Activated CD8-positive, alpha-beta memory T cell treated with anti-CD3 and anti-CD28 coated beads for 1 hour (primary cell): ENCODE measurements at places on chromosomes 3 and 15.

DNA sequence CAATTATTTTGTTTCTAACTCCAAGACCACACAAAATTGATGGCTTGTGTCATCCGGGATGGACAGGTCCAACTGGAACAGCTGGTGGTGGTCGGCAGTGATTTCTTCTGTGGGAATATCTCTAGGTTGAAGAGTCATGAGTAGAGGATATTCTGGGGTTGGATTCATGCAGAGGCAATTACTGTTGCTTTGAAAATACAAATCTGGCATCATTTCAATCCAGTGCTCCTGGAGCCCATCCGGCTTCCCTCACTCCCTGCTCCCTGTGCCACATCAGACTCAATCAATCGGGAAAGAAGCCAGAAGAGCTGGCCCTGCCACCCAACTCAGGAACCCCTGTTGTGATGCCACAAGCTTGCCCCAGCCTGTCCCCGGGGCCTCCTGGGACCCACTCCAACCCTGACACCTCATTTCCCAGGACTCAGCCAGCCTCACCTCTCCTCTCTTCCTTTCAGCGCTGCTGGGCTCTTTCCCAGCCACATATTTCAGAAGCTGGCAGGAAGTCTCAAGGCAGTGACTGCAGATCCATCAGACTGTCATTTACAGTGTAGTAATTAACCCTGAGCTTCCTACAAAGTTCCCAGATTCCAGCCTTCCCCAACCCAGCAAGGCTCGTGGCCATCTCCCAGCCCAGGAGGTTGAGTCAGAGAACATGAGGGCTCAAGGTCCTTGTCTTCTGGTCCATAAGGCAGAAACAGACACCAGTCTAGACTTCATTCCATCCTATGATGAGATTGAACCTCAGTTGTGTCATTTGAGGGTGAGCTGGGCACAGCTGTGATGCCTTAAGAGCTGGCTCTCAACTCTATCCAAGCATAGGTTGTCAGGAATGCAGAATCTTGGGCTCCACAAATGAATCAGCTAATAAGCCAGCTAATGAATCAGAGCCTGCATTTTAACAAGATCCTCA, 114.0 kb downstream of the FAM174B start:
- DNase-seq = no peak

- no peak for DNase-seq
Observed at GRCh38 chr3:123239756-123240155, 38.0 kb downstream of the SEC22A start.

DNA sequence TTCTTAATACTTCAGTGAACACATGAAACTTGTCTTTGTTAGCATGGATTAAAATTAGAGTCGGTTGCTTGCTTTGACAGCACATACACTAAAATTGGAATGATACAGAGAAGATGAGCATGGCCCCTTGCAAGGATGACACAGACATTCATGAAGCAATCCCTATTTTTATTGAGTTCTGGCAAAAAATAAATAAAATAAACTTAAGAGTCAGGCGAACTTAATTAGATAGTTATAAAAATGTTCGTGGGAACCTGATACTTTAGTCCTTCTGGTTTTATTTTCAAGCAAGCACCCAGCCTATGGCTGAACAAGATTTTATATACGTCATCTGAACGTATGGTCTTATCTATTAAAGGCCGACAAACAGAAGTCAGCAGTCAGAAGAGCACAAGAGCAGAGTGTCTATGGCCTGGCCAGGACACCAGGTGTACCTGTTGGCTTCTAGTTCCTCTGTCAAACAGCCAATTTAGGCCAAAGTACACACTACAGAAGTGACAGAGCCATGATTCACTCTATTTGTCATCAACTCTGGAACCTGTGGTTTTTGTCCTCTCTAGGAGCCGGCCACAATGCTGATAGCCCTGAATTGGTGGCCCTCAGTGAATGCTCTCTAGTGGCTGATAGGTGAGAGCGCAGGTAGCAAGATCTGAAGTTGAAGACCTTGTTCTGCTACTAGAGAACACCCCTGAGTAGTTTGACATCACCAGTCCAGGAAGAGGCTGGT, 64.3 kb downstream of the LEO1 start:
- no peak for DNase-seq

GRCh38 chr15:95076678-95076990, 845.3 kb downstream of the MCTP2 start:
- no peak for DNase-seq

- no peak for DNase-seq
Observed at GRCh38 chr3:159953325-159954085, 35.1 kb upstream of the IL12A start.

DNA sequence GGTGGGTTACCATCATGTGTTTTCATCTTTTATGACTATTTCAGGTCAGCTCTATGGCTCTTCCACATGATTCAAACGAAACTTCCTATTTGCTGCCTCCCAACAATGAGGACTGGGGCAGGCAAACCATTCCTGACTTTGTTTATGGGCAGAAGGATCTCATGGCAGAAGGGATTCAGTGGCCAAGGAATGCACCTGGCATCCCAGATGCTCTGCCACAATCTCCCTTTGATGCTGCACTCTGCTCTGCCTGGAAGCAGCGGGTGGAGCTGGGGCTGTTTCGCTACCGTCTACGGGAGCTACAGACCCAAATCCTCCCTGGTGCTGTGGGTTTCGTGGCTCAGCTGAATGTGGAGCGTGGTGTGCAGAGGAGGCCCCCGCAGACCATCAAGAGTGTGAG, 6.8 kb downstream of the GDPGP1 start:
- DNase-seq = no peak

GRCh38 chr15:78072080-78072892, 5.2 kb downstream of the TBC1D2B start:
- DNase-seq = no peak

DNA sequence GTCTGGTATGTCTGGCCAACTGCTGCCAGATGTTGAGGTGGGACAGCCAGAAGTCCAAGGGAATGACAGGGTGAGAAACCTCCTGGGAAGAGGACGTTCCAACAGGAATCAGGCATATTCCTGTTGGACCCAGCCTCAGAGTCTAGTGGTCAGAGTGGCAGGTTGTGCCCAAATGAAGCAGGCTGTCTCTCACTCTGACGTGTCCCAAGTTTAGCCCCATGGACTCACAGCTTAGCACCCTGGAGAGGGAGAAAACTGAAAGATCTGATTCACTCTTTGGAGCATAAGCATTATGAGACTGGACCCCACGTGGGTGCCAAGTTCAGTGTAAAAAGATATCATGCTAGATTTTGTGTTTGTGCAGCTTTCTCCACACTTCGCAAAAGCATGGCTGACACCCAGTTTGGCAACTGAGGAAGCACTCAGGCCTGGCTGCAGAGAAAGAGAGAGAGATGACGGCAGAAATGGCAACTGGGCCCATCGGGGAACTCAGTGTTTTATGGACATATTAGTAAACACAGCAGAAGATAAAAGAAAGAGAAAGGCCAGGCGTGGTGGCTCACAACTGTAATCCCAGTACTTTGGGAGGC, 88.2 kb upstream of the LMCD1 start:
- DNase-seq = no peak

GRCh38 chr3:65128346-65128745, 440.5 kb upstream of the ADAMTS9 start:
- no peak for DNase-seq

DNA sequence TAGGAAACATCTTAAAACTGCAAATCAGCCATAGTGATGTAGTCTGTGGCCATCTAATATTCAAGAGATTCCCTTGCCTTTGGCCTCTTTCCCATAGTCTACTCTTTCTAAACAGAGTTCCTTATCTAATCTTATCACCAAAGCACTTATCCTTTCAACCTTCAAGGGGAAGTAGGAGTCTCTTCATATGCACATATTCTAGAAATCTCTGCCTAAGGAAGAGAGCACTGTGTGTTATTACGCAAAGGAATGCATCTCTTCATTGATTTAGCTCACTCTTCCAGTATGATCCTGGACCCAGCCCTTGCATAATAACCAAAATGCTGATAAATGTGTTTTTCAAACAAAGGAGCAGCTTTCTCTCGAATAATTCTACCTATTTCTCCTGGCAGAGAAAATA, 253.7 kb upstream of the TPRG1 start:
- no peak for DNase-seq

GRCh38 chr3:128487813-128488635, 5.0 kb downstream of the GATA2 start:
- no peak for DNase-seq

GRCh38 chr3:49872801-49873281, 3.1 kb upstream of the CAMKV start:
- DNase-seq = no peak

DNA sequence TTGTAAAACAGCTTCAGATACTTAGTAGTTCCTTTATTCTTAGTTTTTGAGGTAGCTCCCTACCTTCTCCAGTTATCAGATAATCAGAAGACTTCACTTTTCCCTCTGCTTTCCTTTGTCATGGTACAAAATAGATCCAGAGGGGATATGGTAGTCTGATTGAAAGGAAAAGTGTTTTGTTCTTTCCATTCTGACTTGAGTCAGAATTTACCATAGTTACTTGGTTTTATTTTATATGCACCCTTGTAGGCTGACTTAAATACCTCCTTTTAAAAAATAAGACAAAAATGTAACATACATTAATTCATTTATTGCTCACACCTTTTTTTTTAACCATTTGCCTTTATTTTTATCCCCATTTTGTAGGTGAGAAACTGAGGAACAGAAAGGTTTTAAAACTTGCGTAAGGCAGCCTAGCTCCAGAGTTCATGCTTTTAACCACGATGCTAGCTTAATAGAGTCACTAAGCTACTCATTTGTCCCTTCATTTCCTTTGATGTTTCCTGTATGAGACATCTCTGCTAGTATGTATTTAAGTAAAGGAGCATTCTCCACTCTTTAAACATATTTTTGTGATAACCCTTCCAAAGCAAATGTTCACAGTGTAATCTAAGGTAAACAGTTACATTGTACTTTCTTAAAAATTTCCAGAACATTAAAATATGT, 187.5 kb downstream of the KLHL25 start:
- no peak for DNase-seq

DNA sequence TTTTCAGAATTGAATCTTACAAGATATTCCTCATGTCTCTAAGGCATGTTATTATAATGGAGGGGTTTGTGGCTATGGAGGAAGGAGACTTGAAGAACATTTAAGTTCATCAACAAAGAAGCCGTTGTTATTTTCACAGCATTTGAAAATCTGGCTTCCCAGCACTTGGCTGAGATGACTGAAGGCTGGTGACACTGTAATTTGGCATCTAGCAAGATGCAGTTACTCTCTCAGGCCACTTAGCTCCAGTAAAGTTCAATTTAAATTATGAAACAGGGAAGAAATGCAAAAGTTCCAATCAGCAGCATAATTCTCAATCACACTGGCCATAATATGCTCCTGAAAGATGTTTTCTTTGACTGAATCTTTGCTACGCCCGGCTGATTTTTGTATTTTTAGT, 139.4 kb upstream of the NUDT16 start:
- no peak for DNase-seq

GRCh38 chr3:119765239-119765638, 16.7 kb upstream of the NR1I2 start:
- DNase-seq = no peak

DNA sequence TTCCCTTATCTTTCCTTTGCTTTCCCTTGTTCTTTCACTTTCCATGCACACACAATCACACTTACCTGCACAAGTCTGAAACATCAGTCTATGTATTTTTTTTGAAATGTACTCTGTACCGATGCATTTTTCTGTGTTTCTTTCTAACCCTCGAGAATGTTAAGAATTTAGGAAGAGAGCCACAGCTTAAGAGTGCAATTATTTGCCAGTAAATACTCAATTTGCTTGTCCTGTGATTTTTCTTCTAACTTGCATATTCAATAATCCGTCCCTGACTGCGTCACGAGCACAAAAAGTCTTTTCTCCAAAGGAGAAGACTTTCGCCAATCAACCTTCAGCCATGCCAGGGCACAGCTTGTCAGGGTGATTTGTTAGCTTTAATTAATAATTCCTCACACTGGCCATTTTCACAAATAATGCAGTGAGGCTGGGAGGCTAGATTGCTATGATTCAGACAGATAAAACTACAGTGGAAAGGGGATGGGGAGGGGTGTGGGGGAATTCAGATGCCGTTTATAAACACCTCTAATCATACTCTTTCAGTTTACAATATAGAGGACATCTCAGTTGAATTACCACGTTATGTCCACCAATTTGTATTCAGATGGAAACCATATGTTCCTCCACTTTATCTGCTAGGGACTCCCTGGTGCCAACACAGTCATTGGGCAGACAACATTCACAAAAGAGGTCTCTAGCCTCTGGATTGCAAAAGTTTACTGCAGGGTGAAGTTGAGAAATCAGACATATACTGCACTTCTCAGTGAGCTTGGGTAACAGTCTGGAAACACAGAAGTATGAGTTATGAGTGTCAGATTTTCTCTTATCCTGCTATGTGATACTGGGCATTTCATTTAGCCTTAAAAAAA, 388.0 kb downstream of the ZBTB20 start:
- DNase-seq = no peak

- DNase-seq = no peak
Observed at GRCh38 chr3:69094467-69095205, 9.9 kb downstream of the ARL6IP5 start.

DNA sequence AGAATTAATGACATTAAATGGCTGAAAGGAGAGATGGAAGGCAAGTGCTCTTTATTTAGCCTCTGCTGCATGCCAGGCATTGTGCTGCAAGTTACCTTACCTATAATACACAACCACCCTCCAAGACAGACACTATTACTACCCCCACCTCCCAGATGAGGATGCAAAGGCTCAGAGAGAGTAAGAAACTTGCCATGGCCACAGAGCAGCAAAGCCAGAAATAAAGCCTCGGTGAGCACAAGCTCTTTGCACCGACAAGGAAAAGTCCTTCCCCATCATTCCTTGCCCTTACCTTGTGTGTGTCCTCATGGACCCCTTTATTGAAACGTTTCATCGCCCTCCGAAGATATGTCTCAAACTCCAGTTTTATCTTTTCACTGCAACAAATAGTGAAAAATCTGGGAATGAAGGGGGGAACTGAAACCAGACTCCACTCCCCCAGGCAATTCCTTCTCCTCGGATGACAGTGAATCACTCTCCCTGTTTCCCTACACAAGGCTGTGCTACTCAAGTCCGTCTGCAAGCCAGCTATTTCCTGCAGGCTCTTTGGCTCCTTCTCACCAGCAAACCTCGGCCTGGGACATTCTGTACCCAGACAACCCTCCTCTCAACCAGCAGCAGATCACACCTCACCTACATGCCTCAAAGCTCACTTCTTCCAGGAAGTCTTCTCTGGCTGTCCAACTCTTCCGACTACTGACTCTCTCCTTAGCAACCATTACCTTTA, 11.4 kb downstream of the XPC start:
- DNase-seq = no peak

DNA sequence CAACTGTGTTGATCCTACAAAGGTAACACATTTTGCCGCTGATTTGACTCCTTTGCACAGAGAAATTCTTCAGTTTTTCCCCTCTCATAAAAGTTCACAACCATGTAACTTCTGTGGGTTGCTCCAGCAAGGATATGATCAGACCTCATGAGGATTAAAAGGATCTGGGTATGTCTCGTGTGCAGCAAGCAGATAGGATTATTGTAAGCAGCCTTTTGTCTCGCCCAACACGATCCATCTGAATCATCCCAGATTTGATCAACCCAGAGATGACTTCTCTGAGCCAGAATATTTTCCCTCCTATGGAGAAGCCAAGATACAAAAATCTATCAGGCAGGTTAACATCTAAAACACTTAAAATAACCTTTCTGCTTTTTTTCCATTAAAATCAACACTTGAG, 12.8 kb upstream of the BNIP2 start:
- no peak for DNase-seq
